ENCODE measurements at places on chromosomes 1 and 21.

DNA sequence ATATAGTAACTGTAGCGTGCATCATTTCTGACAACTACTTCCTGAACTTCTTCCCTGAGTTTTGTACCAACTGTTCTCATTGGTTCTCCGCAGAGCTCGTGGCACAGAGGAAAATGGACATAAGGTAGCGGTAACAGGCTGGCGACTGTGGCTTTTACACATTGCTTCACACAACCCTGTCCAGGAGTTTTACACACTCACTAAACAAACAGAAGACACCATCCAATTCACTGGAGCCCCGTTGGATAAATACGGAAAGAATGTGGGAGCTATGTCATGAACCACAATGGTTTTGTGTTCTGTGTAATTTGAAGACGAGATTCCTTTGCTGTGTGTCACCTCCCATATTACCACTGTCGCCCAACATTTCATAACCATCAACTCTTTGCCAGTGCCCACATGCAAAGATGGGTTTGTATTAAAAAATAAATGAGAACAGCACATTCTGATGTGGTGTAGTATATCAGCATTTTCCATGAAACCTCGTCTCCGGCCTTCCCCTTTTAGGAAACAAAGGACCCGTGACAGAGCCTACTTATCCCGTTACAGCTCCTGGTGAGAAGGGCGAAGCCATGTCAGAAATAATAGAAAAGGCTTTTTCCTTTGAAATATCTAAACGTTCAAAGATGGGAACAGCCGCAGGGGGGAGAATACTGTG is 47.4 kb upstream of the ENAH start:
- peak; percentile 100 for DNase-seq

DNA sequence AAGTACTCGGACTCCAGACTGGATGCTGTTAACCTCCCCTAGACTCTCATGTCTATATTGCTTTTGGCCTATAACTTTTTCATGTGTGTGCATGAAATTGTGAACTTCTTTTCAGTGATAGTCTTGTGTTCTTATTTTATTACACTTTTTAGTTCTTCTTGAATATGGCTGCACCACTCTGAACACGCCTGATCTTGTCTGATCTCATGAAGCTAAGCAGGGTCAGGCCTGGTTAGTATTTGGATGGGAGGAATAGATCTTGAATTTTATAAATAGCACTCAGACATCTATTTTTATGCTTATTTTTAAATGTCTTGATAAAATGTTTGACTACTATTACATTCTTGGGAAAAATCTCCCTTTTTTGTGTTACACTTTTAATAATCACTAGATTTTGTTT is 22.4 kb downstream of the TCP10L start:
- DNase-seq, result no peak

GRCh38 chr1:182634306-182635072 is 30.3 kb upstream of the RGS16 start:
- no peak for DNase-seq

GRCh38 chr1:39409055-39409816 is 82.2 kb upstream of the BMP8A start:
- peak; percentile 33 for DNase-seq

GRCh38 chr21:41443562-41443961 is 17.5 kb downstream of the MX1 start:
- no peak for DNase-seq

DNA sequence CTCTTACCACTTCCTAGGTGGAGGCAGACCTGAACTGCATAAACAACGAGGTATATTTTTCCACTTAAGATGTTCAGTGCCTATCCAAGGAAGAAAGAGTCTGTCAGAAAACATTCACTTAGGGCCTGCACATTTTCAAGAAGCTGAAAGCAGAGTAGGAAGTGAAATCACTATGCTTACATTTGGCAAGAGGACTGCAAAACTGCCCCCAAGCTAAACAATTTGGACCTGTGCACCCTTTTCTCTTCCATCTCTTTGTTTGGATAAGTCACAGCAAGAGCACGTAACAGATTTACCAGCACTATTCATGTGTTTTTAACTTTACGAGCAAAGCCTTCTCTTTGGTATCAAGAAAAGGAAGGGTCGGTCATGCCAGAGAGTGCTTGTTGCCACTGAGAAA is 13.2 kb upstream of the BEND5 start:
- DNase-seq, result no peak

- DNase-seq, result no peak
Observed at GRCh38 chr1:197677752-197678295, 97.5 kb downstream of the DENND1B start.

DNA sequence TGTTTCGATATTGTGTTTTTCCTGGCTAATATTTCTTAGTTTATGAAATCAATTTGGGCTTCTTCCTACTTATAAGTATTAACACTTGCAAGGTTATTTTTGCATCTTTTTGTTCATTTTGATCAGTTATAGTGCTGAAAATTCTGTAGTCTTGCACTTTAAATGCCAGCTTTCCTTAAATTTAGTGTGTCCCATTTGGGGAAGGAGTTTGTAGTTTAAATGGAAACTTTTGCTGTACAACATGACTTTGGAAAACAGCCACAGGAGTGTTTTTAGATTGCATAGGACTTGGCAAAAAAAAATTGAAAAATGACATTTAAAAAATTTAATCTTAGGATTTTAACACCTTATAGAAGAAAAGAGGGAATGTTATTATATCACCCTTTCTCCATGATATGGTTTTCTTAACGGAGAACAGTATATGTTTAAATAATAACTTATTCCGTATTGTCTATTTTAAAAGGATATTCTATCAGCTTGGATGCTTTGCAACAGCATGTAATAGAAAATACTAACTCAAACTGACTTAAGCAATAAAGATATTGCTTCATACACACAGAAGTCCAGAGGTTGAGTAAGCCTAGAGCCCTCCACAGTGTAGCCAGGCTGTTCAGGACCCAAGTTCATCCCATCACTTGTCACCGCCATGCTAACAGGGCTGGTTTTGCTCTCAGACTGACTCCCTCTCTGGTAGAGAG is 53.8 kb downstream of the LYPLAL1 start:
- DNase-seq, result no peak

- no peak for DNase-seq
Observed at GRCh38 chr1:196685506-196685905, 33.7 kb downstream of the CFH start.

DNA sequence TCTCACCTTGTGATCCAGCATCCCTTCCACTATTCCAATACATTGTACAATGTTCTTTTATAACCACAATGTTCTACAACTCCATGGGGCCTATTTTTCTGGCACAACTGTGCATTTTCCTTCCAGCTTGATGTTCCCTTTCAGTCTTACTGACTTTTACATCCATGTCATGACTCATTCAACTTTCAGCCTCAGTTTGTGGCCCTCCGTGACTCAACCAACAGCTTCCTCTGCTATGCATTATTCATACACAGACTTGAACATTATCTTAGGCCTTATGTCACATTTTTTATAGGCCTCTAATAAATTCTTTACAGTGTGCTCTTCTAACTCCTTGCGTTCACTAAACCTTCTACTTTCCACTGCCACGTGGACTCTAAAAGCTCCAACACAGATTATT is 119.4 kb upstream of the PRMT6 start:
- DNase-seq, result peak; percentile 90

DNA sequence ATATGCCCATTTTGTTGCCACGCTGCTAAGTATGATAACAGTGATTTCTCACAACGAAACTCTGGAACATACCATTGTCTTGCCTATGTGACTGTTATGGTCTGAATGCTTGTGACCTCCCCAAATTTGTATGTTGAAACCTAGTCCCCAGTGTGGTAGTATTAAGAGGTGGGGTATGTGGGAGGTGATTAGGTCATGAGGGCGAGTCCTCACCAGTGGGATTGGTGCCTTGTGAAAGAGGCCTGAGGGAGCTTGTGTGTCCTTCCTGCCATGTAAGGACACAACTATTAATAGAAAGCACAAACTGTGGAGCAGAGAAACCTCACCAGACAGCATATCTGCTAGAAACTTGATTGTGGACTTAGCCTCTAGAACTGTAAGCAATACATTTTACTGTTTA is 84.6 kb downstream of the SELENOF start:
- DNase-seq, result no peak

GRCh38 chr1:35706846-35707600 is 11.7 kb downstream of the C1orf216 start:
- DNase-seq, result no peak

- DNase-seq, result no peak
Observed at GRCh38 chr1:27152004-27152828, 2.7 kb downstream of the SLC9A1 start.

GRCh38 chr1:176800978-176801513 is 338.1 kb downstream of the PAPPA2 start:
- no peak for DNase-seq

All from RCC 7860 (cell line).